ENCODE measurements at places on chromosomes 7 and 10.

DNA sequence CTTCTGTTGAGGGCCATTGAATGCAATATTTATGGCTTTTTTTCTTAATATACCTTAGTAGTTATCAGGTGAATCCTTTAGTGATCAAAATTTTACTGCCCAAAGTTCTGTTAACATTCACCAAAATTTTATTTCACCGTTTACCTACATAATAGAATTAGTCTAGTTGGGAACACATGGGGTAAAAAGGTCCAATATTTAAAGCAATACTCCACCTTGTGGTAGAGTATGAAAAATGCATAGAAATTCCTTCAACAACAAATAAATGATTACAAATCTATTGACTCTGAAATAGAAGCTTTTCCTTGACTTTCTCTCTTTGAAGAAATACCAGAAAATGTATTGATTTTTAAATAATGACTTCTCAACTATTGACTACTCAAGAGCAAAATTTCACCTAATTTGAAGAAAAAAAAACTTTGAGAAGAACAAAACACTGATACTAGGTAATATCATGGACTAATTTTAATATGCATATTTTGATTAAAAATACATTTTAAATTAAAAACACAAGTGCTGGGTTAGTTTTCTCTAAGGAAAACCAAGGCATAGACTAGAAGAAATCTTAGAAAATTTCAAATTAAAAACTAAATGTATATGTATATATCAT, 43.3 kb downstream of the POLR1F start:
- DNase-seq, result peak; percentile 63

DNA sequence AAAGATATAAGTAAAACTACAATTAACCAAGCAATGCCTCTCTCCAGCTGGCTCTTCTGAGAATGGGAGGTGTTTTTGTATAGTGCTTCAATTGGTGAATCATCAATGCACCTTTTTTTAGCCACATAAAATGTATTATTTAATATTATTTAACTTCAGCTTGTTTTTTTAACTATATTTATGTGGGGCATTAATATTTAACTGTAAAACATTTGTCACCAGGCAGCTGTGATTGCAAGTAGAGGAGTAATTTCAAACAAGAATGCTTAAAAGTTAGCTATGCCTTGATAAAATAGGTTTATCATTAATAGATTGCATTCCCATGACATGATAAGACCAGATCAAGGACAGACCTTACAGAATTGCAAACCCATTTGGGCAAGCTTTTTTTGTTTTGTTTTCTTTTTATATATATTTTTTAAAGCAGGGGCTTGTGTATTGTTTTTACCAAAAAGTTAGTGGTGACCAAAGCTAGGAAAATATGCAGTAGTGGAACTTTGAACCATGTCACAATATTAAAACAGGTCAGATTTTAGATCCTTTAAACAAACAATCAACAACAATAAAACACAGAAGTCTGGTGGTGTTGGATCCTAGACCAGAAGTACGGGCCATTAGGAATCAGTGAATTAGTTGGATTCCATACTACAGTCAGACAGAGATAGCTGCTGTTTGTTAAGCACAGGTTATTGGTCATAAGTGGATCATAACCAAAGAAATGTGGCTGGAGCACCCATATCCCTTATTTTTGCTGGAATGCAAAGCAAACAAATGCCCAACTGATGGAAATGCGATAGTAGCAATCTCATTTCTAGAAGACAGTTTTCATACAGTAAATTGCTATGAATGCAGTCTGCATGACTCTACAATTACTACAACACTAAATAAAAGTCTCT, 2.9 kb downstream of the CAV2 start:
- DNase-seq, result no peak

GRCh38 chr7:116339564-116339963, 129.2 kb downstream of the TES start:
- no peak for DNase-seq

- DNase-seq, result no peak
These were observed 220.5 kb downstream of the KLF6 start for GRCh38 chr10:3564346-3565002.

DNA sequence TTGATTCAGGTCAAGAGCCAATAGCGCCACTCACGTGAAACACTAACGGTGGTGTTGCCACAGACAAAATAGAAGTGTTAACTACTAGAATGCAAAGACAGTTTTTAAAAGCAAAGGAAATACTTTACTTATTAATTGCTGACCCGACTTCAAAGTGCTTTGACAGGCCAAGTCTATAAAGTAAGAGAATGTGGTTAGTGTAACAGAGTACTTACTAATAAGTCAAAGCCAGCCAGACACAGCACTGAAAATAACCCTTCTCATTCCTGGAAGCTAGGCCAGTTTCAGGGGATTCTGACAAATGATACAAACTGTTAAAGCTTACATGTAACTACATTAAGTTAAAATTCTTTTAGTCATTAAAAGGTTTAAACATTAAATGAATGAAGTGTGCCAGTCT, 50.3 kb downstream of the ENO4 start:
- no peak for DNase-seq

DNA sequence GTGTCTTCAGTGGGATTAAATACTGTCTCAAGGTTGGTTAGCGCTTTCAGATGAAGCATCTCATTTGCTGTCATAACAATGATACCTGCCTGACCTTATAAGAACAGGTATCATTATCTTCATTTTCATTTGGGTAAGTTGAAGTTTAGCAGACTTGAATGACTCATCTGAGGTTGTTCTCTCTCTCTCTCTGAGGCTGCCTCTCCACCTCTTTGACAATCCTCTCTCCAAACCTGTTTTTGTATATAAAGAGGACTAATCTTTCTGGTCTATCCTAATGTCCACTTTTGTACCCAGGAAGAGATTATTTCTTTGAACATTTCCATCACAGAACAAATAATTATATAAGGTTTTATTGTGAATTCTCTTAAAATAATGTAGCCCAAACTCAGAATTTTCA, 291.4 kb downstream of the KLF6 start:
- no peak for DNase-seq

DNA sequence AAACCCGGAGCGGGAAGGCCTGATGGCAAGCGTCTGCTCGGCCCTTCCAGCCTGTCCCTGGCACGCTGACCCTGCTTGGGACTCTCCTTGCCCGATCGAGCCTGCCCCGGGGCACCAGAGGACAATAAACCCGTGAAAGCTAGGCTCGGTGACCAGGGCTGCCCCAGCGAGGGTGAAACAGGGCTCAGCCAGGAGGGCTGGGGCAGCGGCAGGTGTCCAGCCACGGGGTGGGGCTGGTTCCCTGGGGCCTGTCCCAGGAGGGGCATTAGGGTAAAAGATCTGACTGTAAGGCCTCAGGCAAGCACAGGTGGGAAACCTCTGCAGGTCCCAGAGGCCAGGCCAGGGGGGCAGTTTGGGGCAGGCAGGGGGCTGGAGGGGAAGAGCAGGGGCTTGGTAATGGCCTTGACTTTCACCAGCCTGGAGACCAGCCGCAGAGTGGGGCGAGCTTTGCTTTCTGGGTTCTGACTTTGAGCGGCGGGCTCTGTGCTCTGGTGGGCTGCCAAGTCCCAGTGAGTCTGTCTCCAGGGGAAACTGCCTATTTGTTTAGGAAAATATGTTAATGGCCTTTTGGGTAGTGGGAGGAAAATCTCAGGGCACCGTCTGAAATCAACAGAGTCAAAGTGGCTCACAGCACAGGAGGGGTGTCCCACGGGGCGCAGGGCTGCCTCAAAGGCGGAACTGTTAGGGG, 68.2 kb upstream of the INPP5A start:
- no peak for DNase-seq

DNA sequence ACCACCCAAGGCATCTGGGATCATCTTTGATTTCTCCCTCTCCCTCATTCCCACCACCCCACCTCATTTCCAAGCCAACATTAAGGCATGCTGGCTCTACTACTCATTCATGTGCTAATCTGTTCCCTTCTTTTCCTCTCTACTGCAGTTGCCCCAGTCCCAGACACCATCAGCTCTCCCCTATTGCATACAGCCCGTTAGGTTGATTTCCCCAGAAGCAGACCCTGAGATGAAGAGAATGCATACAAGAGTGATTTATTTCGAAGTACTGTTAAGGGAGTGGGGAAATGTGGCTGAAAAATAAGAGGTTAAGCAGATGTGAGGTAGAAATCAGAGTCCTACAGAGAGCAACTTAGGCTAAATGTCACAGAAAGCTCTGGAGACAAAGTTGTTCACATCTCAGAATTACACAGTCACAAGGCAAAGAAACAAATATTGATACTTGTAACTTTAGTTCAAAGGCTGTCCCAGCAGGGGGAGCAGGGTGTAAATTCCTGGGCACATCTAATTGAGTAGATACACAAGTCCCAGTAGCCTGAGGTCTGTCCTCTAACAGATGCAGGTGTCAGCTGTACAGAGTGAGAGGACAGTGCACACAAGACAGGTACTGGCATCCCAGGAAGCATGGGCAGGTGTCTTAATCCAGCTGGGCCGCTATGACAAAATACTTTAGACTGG, 20.9 kb downstream of the AKR1D1 start:
- DNase-seq, result peak; percentile 52

DNA sequence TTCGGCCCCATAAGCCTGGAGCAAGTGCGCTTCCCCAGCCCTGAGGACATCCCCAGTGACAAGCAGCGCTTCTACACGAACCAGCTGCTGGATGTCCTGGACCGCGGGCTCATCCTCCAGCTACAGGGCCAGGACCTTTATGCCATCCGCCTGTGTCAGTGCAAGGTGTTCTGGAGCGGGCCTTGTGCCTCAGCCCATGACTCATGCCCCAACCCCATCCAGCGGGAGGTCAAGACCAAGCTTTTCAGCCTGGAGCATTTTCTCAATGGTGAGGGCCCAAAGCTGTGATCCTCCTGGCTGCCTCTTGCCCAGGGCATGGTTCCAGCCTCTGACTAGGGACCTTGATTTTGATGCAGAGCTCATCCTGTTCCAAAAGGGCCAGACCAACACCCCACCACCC, 10.1 kb downstream of the IRF5 start:
- DNase-seq, result peak; percentile 63

GRCh38 chr10:28664369-28664740, 13.0 kb upstream of the BAMBI start:
- DNase-seq, result no peak

GRCh38 chr10:75497997-75498883, 66.8 kb downstream of the LRMDA start:
- DNase-seq, result no peak

DNA sequence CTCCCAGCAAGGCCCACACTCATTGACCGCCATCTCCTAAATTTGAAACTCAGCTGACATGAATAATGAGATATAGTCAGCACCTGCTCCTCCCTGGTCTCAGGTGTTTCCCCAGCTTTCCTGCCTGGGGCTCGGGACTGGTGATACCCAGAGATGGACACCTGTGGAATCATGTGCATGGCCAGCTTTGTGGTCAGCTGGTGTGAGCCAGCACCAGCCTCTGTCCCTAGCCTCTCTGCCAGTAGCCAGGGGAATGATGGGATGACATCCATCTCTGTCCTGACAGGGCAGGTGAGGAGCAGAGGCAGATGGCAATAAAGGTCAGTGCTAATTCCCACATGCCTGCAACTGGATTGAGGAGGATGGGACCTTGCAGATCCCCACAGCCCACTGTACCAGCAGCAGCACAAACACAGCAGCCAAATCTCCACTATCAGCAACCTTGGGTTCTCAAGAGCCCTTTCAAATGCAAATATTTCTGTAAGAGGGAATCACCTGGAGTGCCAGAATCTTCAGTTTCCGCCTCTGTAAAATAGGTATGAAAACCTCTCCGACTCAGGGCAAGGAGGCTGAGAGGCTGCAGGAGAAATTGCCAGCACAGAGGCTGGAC, 329.2 kb upstream of the ZMIZ1 start:
- no peak for DNase-seq

DNA sequence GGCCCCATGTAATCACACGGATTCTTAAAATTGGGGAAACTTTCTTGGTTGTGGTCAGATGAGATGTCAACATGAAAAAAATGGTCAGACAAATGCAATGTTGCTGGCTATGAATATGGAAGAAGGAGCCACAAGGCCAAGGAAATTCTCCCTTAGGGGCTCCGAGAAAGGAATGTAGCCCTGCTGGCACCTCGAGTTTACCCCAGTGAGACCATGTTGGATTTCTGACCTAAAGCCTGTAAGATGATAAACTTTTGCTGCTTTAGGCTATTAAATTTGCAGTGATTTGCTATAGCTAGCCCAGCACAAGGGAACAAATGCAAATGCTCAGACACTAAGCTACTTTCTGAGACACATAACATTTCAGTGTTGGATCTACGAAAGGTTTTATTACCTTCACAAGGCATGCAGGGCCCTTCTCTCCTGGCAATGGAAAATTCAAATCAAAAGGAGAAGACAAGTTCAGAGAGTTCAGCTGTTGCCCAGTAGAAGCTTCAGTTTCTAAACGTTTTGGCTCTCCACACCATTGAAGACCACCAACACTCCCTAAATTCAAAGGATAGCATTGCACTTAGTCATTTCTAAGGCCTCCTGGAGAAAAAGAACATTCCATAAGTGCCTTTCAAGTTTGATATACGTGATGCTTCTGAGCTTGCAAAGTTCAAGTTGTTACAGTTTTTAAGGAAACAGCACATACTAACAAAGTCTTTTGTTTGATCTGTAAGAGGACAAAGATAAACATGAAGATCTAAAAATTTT, 23.4 kb downstream of the MCMBP start:
- no peak for DNase-seq
